ENCODE measurements at places on chromosomes 16 and 17.
A peak's percentile ranks its signal among the peaks of the same experiment; 100 is the strongest.

GRCh38 chr16:30567991-30568638 is 3.4 kb downstream of the ZNF688 start:
- DNase-seq = peak; percentile 62

- DNase-seq = peak; percentile 67
Measured at GRCh38 chr17:38900978-38901656, 24.3 kb upstream of the LASP1NB start.

GRCh38 chr17:3980381-3981014 is 16.3 kb upstream of the ATP2A3 start:
- no peak for DNase-seq

GRCh38 chr17:68431045-68431608 is 26.2 kb downstream of the WIPI1 start:
- no peak for DNase-seq

DNA sequence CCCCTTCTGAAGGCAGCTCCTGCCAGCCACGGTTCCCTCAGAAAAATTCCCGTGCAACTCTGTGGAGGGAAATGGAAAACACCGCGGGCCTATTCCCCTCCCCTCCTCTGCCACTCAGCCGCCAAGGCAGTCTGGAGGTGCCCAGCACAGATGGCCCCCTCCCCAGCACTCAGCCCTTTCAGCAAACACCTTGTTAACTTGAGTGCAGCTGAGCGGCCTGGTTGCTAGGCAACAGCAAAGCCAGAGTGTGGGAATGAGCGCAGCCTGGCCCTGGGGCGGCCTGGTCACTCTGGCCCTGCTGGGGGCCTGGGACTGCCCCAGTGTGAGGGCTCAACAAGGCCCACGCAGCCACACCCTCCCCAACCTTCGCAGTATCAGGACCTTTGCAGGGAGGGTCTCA is 32.8 kb downstream of the CACNA1G start:
- DNase-seq = no peak

GRCh38 chr16:24508614-24509013 is 30.8 kb upstream of the RBBP6 start:
- no peak for DNase-seq

GRCh38 chr17:61203671-61204131 is 195.9 kb upstream of the TBX2 start:
- no peak for DNase-seq
